Panc1 (cell line): ENCODE measurements at places on chromosomes 3 and 15.

DNA sequence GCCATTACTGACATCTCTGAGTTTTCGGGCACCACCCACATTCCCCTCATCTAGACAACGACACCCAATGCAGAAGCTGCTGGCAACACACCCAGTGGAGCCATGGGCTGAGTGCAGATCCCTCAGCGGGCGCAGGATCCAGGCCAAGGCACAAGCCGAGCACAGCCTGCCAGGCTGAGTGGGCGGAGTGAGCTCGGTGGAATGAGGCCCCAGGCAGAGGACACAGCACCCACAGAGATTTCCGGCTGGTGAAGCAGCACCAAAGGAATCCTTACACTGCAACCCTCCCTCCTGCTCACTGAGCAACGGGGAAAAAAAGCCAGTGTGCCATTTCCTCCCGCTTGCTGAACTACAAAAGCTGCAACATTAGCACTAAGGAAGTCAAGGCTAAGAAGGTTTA, 34.3 kb downstream of the ZMAT3 start:
- DNase-seq, result no peak

DNA sequence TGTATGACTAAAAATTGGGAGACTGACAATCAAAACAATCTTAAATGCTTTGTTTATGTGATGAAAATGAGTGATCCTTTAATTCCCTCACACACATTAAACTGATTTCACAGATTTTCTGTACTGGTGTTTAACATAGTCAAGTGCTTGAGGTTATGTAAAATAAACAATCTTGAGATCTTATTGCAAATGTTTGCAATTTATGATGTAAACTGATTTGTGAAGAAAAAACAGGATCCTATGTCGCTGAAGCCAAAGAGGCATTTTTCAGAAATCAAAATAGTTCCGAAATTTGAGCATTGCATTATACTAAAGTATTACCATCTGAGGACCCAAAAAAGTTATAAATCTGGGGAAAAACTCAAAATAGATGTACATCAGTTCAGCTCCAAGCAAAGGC, 12.7 kb downstream of the SHOX2 start:
- DNase-seq, result no peak

DNA sequence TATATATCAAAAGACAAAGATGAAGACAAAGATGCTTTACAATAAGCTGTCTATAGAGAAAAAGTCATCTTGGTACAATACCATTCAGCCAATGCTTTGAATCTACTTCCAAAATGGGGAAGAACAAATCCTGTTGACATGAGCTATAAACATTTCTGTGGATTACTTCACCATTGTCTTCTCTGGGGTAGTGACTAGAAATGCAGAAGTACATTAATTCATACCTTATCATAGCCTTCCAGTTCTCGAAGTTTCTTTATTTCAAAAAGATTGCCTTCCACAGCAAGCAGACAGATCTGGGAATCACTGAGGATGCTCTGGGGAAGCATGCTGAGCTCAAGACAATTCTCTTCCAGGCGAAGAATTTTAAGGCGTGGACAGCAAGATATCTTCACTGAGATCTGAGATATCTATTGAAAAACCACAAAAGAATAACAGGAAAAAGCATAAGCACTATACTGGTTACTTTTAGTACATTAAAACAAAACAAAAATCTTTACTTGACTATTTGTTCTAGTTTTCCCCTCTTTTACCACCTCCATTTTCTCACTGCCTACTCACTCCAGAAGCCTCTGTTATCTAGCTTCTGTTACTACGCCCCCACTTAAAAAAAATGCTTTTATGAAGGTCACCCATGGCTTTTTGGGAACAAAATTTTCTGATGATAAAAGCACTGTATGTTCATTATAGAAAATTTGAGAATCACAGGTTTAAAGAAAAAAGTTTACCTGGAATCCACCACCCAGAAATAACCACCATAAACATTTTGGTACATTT, 3.6 kb downstream of the LRRC57 start:
- DNase-seq, result no peak

DNA sequence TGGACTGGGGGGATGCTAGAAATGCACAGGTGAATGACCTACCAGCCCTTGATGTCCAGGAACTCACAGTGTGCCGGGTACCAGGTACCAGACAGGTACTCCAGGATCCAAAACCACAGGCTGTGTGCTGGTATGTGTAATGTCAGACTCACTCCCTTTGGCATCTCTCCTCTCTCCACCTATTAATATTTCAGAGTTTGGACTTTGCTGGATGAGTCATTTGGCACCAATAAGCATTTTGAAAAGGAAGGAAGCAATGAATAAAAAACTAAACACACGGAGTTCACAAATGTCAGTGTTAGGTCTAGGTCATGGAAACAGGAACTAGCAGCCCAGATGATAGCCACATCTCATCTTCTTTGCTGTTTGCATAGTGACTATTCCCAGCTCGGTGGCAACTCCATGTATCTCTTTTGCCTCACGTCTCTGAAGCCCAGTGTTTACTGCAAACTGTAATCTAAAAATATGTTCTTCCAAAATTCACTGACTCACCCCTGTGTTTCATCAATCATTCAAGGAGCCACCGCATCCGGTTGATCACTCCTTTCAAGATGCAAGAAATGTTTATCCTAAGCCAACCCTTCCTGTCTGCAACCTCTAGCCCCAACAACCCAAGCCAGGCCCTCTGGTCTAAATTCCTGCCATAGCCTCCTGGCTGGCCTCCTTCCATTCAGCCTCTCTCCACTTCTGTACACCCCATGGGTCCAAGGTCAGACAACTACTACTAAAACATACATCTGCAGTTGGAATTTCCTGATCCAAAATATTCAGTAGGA, 8.4 kb downstream of the ITGB5 start:
- DNase-seq, result peak; percentile 99

- no peak for DNase-seq
These were observed 290.0 kb upstream of the PLSCR5 start for GRCh38 chr3:146895026-146895749.

DNA sequence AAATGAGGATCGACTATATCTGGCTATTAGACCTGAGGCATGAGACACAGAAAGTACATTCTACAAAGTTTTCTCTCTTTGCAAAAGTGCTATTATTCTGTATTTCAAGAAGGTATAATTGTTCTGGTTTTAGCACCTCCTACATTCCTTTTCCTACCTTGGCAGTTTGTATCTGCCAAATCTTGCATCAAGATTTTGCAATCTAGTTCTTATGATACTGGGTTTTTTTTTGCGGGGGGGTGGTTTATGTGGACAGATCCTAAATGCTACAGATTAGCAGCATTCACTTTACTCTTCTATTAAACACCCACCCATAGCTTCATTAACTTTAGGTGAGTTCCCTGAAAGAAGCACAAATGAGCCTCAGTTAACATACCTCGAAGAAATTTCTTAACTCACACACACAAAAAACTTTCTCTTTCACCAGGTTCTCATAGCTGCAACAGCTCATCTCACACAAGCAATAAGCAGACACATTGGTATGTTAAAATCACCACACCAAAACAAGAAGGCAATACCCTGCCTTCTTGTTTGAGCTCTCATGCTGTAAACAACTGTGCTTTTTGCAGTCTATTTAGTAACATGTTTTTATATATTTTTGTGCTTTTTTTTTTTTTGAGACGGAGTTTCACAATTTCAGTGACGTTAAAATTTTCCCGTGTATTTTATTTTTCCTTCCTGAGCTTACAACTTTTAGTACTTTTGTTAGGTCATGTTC, 73.0 kb upstream of the VGLL4 start:
- no peak for DNase-seq

GRCh38 chr3:195139091-195139875, 131.7 kb downstream of the XXYLT1 start:
- no peak for DNase-seq

GRCh38 chr15:81244306-81244705, 47.6 kb downstream of the IL16 start:
- DNase-seq, result no peak

GRCh38 chr3:139292711-139293664, 50.8 kb upstream of the MRPS22 start:
- no peak for DNase-seq

- DNase-seq, result no peak
These were observed 543.5 kb downstream of the GABRG3 start for GRCh38 chr15:27514526-27514925.

DNA sequence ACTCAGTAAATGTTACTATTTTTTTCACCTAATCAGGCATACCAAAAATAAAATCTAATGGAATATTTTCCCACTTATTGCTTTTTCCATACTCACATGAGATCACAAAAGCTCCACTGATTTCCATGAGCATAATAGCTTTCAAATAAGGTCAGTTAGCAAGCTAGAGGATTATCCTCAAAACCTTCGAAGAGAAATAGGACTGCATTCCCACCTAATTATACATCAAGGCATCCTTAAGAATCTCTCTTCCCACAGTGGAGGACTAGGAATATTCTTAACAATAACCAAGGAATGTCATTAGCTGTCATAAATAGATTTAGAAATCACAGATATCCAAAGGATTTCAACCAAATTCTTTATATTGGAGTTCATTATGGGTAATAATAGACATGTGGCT, 127.9 kb upstream of the STT3B start:
- no peak for DNase-seq

- DNase-seq, result no peak
These were observed 56.6 kb upstream of the PRTG start for GRCh38 chr15:55799291-55800212.

- DNase-seq, result no peak
These were observed 579 bp upstream of the PLAAT1 start for GRCh38 chr3:193240436-193240849.

DNA sequence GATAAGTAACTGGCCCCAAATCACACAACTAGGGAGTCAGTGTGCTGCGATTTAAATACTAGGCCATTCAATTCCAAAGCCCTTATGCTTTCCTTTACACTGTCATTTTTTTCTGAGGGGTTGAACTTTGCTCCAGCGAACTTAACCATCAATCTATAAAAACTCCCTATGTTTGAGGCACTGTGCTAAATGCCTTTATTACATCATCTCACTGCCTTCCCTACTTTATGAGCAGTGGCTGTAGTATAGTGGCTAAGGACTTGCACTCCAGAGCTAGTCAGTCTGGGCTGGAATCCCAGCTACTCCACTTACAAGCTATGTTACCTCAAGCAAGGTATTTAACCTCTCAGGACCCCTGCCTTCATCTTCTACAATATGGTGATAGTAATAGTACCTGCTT, 26.9 kb upstream of the WDR72 start:
- no peak for DNase-seq

DNA sequence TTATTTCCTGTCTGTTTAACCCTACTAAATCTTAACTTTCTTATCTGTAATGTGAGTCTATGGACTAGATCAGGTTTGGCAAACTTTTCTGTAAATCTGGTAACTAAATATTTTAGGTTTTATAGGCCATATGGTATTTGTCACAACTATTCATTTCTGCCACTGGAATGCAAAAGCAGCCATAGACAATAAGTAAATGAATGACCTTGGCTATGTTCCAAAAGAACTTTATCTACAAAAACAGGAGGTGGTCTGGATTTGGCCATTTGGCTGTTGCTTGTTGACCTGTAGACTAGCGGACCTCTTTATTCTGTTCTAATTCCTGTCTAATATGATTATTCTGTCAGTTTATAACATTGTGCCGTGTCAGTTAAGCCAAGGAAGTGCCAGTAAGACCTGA, 314.2 kb downstream of the LPP start:
- no peak for DNase-seq

GRCh38 chr15:75126864-75127580, 74.7 kb upstream of the C15orf39 start:
- no peak for DNase-seq

- DNase-seq, result no peak
These were observed 12.8 kb downstream of the LYSMD2 start for GRCh38 chr15:51724673-51725072.

DNA sequence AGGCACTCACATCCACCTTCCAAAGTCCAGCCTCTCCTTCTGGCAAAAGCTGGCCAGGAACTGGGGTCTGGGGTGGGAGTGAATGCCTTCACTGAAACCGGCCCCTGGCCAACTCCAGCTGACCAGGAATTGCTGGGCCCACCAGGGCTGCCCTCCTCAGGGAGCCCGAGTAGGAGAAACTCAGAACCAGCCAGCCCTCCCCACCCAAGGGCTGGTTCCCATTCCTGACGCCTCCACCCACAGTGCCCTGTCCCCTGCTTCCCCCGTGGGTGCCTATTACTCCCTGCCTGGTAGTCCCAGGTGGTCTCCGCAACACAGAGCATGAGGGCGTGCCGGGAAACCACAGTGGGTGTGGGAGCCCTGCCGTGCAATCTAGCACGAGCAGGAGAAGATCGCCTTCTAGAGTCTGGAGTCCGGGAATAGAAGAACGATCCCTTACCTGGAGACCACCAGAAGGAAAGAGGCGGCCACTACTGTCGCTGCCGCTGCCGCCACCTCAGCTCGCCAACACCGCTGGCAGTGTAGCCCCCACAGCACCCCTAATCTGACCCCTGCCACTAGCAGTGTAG, 178.8 kb downstream of the POTEB3 start:
- no peak for DNase-seq

GRCh38 chr3:182911782-182912111, 68.6 kb downstream of the DCUN1D1 start:
- DNase-seq, result no peak

DNA sequence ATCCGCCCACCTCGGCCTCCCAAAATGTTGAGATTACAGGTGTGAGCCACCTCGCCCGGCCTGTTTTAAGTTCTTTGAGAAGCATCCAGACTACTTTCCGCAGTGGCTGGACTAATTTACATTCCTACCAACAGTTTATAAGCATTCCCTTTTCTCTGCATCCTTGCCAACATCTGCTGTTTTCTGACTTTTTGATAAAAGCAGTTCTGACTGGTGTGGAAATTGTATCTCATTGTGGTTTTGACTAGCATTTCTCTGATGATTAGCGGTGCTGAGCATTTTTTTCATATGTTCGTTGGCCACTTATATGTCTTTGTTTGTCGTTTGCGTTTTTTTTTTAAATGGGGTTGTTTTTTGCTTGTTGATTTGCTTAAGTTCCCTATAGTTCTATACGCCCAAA, 208.4 kb upstream of the DPPA4 start:
- no peak for DNase-seq

DNA sequence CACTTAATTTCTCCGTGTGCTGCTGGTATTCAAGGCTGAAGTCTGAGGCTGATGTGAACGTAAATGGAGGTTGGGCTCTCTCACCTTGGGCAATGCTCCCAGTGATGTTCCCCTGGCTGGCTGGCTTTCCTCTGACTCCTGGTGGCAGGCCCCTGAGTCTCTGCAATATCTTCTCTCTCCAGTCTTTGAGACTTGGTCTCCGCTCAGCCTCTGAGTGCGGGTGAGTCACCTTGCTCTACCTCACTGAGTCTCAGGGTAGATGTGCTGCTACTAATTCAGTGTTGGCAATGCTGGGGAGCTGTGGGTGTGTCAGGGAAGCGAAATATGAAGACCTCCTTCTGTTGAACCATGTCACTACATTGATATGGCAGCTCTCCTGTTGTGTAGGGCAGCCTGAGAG, 31.3 kb upstream of the TRIM59 start:
- DNase-seq, result no peak
